ENCODE measurements at places on chromosomes 12 and 14.
A peak's percentile ranks its signal among the peaks of the same experiment; 100 is the strongest.

- DNase-seq, result no peak
Measured at GRCh38 chr12:124841558-124841945, 22.1 kb downstream of the SCARB1 start.

GRCh38 chr14:68081489-68081888 is 261.9 kb downstream of the RAD51B start:
- DNase-seq, result no peak

- no peak for DNase-seq
Measured at GRCh38 chr12:119615518-119616475, 22.2 kb downstream of the TMEM233 start.

- DNase-seq, result no peak
Measured at GRCh38 chr12:13210236-13211190, 14.0 kb downstream of the EMP1 start.

DNA sequence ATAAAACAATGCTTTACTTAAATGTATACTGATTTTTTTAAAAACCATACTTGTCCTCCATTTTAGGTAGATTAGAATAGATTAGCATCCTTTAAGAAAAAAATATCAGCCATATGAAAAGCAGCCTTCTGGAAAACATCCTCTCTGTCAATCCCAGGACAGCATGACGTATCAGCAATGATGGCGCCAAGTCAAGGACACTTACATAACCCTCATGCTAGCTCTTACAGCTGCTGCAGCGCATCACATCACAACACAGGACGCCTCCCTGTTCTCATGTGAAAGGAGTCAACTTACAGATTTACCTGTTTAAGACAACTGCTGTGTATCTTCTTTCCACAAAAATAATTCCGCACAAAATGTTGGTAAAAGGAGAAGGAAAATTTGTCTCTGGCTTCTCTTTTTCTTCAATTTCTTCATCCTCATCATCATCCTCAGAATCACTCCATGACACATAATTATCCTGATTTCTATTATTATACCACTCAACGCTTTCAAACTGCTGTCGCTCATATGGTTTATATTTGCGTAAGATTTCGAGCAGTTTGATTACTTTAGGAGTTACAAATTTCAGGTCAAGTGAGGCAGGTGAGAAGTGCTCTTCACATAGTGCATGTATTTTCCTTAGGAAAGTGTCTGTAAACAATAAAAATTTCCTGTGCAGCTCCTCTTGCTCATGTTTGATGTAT is 33.3 kb downstream of the DICER1 start:
- no peak for DNase-seq

GRCh38 chr12:69851976-69852375 is 26.9 kb downstream of the MYRFL start:
- DNase-seq, result no peak

GRCh38 chr12:53213348-53213747 is 6.3 kb upstream of the ITGB7 start:
- DNase-seq, result peak; percentile 86

DNA sequence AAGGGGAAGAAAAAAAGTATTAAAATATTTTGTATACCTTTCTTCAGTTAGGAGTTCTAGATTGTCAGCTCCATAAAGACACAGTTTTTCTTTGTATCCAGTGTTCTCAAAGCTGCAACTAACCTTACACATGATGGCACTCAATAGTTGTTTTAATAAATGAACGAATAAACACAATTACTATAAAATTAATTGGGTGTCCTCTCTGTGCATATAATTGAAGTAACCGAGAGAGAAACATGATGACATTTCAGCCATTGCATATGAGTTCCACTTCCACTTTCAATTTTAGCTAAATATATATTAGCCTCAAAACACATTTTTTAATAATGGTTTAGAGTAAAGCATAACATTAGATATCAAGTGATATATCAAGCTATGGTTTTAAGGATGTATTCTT is 671.2 kb downstream of the LRFN5 start:
- no peak for DNase-seq

DNA sequence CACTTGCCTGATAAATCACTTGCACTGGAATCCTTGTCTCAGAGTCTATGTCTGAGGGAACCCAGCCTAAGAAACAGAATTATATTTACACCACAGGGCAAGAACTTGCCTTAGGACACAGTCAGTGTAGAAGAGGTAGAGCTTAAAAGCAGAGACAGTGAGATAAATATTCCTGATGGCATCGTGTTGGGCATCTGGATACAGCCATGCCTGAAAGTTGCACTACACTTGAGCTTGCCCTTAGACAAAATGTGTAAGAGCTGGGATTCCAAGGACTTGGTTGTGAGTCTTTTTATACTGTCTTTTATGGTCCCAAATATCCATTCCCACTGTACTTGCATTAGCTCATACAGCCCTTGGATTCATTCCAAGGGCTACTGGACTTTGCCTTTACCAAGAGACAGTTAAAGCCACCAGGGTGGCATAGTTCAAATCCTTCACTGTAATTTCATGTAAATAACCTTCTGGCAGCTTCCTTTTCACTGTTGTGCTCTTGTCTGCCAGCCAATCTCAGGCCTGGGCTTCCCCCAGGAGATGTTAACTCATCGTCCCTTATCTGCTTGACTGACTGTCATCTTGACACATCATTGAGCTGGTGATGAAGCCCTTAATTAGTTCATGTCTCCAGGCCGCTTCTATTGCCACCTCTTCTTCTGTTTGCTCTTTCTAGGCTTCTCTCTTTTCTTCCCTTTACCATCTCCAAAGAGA is 577.9 kb upstream of the TBX3 start:
- DNase-seq, result no peak

DNA sequence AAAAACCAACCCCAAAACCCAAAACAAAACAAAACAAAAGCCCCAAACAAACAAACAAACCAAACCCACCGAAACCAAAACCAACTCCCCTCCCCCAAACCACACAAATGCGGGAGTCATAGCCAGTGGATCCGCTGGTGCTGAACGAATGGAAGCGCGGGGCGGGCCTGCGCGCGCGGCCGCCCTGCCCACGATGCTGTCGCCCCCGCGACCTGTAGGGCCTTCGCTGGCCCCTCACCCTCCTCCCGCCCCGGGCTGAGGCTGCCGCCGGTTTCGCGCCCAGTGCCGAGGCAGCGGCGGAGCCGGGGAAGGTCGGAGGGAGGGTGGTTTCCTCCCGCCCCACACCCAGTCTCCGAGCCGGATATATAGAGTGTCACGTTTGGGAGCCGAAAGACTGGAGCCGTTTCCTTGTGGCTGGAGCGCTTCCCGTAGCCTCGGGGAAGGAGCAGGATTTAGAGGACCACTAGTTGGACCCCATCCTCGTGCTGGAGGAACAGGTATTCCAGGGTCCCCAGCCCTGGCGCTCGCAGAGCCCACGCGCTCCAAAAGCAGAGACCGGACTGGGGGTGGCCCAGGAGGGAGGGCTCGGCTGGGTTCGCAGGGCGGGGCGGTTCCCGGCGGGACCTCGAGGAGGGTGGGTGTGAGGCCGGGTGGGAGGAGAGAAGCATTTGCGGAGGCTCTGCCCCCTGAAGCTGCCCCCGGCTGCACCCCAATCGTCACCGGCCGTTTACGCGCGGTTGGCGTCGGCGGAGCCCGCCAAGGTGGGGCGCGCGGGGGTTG is at the start of gene FAR2:
FAR2 (plus strand) TSS at position 368 of the 780 bp plus-strand sequence. CDS start 121,172 bp downstream, outside the sequence.
- peak; percentile 33 for DNase-seq

DNA sequence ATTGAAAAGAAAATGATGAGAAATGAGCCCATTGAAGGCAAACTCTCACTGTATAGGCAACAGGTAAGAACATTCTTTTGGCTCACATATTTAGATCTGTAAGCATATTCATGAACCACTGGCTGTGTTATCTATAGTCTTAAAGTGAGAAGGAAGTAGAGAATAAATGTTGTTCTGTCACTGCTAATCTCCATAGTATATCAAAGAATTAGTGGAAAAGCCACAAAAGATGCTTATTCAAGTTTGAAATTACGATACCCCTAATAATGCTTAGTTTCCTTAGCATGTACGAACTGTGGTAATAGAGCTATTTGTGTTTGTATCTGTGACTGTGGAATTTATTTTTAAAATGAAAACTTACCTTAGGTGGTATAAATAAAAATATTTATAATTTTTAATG is 22.8 kb downstream of the IFT81 start:
- no peak for DNase-seq

- no peak for DNase-seq
Measured at GRCh38 chr12:106204312-106204711, 43.5 kb downstream of the CKAP4 start.

DNA sequence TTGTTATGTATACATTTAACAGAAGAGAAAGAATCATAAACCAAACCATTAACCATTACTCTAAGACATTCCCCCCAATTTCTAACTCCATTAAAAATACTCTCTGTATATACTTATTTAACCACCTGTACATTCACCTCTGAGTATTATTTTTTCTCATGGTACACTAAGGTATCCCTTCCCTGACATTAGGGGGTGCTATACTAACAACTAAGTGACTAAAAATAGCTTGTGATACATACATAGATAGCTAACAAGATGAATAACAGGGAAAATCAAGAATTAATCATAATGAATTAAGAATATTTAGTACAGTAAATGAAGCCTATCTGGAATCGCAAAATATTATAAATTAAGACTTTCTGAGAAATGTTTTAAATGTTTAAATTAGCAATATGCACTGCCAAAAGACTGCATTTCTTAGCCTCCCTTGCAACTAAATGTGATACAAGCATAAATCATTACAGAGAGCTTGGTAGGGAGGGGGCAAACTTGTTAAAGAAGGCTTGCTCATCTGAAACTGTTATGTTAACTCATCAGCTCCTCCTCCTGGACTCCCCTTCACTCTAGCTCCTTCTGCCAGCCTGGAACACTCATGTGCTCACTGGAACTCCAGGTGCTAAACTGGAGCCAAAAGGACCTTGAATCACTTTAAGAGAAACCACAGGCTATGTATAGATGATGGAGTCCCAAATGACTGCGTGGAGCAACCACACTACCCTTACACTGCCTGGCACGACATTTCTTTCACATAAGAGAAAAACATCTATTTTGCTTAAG is 14.9 kb downstream of the C2CD5 start:
- DNase-seq, result peak; percentile 60

- no peak for DNase-seq
Measured at GRCh38 chr12:132480623-132481132, 9.3 kb upstream of the FBRSL1 start.

DNA sequence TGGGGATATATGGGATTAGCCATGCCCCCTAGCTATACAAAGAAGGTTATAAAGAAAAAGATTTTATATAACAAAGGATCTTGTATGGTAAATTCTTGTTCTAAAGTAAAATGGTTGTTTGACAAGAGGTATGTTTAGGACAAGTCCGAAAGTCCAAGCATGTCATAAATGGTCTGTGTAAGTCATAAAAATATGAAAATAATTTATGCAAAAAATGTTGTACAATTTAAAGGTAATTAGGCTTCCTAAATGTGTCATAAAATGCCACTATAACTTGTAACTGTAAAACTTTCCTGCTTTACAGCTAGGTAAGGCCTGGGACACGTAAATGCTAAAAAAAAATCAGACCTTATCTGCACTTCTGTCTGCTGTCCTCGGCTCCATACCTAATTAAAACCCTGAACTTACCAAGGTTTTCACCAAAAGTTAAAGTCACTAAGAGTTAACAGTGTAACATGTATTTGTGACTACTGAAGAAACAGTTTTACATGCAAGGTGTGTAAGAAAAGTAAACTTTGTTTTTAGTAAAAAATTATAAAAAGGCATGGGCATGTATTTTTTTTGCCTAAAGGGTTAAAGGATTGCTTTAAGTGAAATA is 110.0 kb upstream of the RESF1 start:
- DNase-seq, result no peak

DNA sequence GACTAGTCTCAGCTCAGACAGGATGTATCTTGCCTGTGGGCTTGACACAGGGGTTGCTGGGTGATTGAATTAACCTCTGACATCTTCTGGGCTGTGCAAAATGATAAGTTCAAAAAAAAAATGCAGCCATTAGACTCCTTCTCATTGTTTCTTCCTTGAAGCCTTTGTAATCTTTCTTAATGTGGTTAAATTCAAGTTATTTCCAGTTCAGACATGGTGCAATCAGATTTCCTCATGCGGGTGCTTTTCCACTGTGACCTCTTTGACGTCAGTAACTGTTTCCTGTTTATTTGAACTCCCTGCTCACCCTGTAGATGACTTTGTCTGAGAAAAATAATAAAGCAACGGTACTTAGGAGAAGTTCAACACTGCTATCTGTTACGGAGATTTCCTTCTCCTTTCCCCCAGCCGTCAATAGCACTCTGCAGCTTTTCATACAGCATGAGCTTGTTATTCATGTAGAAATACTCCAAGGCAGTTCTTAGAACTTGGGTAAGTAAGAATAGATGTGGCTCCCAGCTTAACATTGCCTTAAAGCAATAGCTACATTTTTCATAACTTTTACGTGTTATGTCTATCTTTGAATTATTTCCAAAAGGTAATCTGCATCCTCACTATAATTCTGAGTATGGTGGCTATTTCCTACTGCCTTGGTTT is 155.5 kb downstream of the PRKCH start:
- DNase-seq, result peak; percentile 92

- no peak for DNase-seq
Measured at GRCh38 chr14:77375164-77375950, 1.5 kb downstream of the TMED8 start.

DNA sequence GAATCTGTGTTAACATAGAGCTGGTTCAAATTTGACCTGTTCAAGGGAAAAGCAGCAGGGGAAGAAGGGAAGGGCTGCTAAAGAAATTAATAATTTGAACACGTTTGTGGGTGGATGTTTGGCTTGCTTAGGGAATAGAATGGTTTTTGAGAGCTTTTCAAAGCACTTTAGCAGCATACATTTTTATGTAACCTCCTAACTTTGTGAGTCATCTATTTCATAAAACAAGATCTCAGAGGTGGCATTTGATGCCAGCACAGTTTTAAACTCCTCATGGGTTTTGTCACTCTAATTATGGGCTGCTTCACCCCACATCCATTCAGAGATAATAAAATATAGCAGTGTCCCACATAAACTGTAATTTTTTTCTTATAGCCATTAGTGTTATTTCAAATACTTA is 143.8 kb downstream of the ACSS3 start:
- no peak for DNase-seq

DNA sequence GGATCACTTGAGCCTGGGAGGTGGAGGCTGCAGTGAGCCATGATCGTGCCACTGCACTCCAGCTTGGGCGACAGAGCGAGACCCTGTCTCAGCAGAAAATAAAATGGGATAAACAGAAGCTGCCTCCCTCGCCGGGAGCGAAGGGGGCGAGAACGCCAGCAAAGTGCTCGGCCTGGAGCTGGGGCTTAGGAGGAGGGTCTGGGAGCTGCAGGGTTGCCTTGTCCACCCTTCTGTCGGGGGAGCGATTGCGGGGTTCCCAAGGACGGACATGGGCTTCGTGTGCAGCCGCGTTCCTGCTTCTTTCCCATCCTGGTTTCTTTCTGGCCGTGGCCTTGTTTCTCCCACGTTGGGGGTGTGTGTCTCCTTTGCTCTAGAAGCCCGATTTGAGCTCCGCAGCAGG is 27.9 kb upstream of the MLXIP start:
- no peak for DNase-seq

- no peak for DNase-seq
Measured at GRCh38 chr12:89717759-89718523, 9.3 kb upstream of the ATP2B1 start.

- no peak for DNase-seq
Measured at GRCh38 chr12:14431975-14432374, 66.5 kb downstream of the ATF7IP start.

Data from CD4-positive, alpha-beta T cell treated with Interferon alpha-2 for 1 hour (primary cell).